CD8-positive, alpha-beta memory T cell (primary cell): ENCODE measurements at places on chromosomes 1 and 21. TPM values are rescaled to one million over a fixed set of nuclear protein-coding genes. Genes with fewer than 3 reads are reported as not detected.

The CD2 gene
- 364 TPM for total RNA-seq

GRCh38 chr21:29985866-29986265, 46.1 kb upstream of the GRIK1 start:
- no peak overlapping the region for H3K4me3 ChIP-seq
- H3K27ac ChIP-seq: no peak overlapping the region
- no peaks in the 10 kb centered on the region for H3K4me1 ChIP-seq
- DNase-seq: no peak

DNA sequence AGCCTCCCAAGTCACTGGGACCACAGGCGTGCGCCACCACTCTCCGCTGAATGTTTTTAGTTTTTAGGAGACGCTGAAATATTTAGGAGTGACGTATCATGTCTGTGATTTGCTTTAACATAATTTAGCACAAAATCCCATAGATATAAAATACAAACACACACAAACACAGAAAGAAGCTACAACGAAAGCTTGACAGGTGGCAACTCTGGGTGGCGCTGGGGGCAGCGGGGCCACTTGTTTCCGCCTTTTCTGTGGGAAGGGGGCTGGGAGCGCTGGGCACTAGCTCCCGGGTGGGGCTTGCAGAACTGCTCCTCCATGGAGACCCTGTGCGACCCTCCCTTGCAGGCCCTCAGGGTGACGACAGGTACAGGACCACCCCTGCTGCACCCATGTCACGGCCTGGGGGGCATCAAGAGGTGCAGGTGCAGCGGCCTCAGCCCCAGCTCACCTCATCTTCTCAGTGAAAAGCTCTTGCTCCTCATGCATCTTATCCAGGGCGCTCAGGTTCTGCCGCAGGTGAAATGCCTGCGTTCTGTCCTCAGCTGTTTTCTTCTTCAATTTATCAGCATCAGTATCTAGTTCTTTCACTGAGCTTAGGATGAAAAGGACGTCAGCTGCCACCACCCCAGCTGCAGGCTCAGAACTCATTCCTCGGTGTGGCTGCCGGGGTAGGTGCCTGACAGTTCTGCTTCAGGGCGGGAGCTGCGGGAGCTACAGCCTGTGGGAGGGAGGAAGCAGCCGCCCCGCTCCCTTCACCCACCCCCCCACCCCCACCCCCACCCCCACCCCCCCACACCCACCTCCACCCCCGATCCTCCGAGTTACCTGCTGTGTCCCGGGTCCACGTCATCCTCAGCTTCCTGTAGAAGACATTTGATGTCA, 15.3 kb downstream of the CFAP74 start:
- no peaks in the 10 kb centered on the region for H3K36me3 ChIP-seq
- DNase-seq: no peak
- H3K27me3 ChIP-seq: no peaks in the 10 kb centered on the region
- H3K4me1 ChIP-seq: no peaks in the 10 kb centered on the region

DNA sequence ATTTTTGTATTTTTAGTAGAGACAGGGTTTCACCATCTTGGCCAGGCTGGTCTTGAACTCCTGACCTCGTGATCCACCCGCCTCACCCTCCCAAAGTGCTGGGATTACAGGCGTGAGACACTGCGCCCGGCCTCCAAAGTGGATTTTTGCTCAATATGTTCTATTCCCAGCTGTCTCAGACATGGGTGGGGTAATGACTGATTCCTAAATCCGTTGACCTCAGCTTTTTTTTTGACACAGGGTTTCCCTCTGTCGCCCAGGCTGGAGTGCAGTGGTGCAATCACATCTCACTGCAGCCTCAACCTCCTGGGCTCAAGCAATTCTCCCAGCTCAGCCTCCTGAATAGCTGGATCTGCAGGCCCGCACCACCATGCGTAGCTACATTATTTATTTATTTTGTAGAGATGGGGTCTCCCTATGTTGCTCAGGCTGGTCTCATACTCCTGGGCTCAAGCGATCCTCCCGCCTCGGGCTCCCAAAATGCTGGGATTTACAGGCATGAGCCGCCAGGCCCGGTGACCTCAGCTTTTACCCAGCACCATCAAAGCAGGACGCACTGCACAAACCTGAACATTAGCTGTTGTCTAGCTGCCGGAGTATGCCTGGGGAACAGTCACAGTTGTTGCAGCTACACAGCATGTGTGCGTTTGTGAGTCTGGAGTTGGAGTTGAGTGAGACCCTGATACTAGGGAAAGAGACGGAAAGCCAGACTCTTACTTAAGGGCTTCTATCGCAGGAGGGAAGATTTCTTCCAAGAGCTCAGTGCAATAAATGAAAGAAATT, 43.7 kb upstream of the PSEN2 start:
- no peaks in the 10 kb centered on the region for H3K36me3 ChIP-seq
- no peak overlapping the region for H3K27ac ChIP-seq
- H3K4me1 ChIP-seq: peaks cover 11% of the 10 kb centered on the region

GRCh38 chr1:40853885-40854170, 8.3 kb downstream of the CITED4 start:
- H3K4me3 ChIP-seq: no peak overlapping the region
- DNase-seq: no peak
- H3K27ac ChIP-seq: no peak overlapping the region
- no peaks in the 10 kb centered on the region for H3K36me3 ChIP-seq
- H3K4me1 ChIP-seq: peaks cover 7% of the 10 kb centered on the region
- H3K27me3 ChIP-seq: no peaks in the 10 kb centered on the region

DNA sequence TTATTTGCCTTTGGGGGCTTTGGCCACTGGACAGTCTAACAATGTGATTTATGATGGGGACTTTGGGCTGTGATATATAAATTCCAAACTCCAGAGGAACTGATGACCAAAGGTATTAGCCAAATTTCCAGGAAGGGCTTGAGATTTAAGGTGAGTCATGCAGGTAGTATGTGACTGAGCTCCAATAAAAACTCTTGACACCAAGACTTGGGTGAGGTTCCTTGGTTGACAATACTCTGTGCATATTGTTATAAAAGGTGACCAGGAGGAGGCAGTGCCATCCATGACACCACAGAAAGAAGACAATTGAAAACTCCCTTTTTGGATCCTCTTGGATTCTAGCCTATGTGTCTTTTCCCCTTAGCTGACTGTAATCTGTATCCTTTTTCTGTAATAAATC, 392.7 kb upstream of the LRRC7 start:
- DNase-seq: no peak
- H3K4me3 ChIP-seq: no peak overlapping the region
- no peak overlapping the region for H3K27ac ChIP-seq
- H3K36me3 ChIP-seq: no peaks in the 10 kb centered on the region

GRCh38 chr1:102640872-102641271, 467.4 kb downstream of the COL11A1 start:
- H3K27me3 ChIP-seq: no peaks in the 10 kb centered on the region
- no peak for DNase-seq
- no peaks in the 10 kb centered on the region for H3K4me1 ChIP-seq
- no peak overlapping the region for H3K27ac ChIP-seq
- H3K36me3 ChIP-seq: no peaks in the 10 kb centered on the region
- no peak overlapping the region for H3K4me3 ChIP-seq

DNA sequence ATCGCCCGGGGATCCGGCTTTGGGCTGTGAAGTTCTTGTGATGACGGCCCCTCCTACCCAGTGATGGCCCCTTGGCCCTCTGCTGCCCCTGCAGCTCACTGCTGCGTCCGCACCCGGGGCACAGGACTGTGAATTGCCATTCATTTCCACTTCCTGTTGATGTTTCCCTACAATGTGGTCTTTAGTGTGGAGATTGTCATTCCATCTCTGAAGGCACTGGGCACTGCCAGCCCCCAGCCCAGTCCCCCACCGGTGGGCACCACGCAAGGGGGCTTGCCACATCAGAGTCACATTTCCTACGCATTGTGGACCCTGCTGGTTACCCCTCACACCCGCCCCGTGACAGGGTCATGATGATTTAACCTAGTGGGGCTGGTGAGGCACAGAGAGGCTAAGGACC, 2.5 kb upstream of the MX2 start:
- no peak overlapping the region for H3K27ac ChIP-seq
- no peaks in the 10 kb centered on the region for H3K36me3 ChIP-seq
- no peak for DNase-seq
- no peaks in the 10 kb centered on the region for H3K27me3 ChIP-seq
- peaks cover 26% of the 10 kb centered on the region for H3K4me1 ChIP-seq

GRCh38 chr1:43043695-43044094, 85.0 kb upstream of the SLC2A1 start:
- H3K27me3 ChIP-seq: no peaks in the 10 kb centered on the region
- H3K36me3 ChIP-seq: no peaks in the 10 kb centered on the region
- H3K27ac ChIP-seq: no peak overlapping the region
- peaks cover 6% of the 10 kb centered on the region for H3K4me1 ChIP-seq

- peaks cover 100% of the 10 kb centered on the region for H3K4me1 ChIP-seq
- no peak overlapping the region for H3K27ac ChIP-seq
- peaks cover 34% of the 10 kb centered on the region for H3K36me3 ChIP-seq
- no peak for DNase-seq
- peak overlapping the region; percentile 21 for H3K4me3 ChIP-seq
Observed at GRCh38 chr1:206568256-206568655, 44.0 kb downstream of the EIF2D start.
